Activated CD8-positive, alpha-beta T cell treated with anti-CD3 and anti-CD28 coated beads, Interleukin-2, amount 10 ng/mL, durations not matched to agents 7 days and 5 days (primary cell): ENCODE measurements at places on chromosomes 11 and 22. TPM values are rescaled to one million over a fixed set of nuclear protein-coding genes. Genes with fewer than 3 reads are reported as not detected.

GRCh38 chr11:93541884-93542810 is 1.0 kb downstream of the SMCO4 start:
- DNase-seq, result peak; percentile 55

The GGT1 gene
- 20.0 TPM for total RNA-seq

GRCh38 chr11:126008956-126009355 is 53.7 kb downstream of the CDON start:
- no peak for DNase-seq

GRCh38 chr11:58771458-58771855 is 39.7 kb upstream of the GLYAT start:
- DNase-seq, result no peak

DNA sequence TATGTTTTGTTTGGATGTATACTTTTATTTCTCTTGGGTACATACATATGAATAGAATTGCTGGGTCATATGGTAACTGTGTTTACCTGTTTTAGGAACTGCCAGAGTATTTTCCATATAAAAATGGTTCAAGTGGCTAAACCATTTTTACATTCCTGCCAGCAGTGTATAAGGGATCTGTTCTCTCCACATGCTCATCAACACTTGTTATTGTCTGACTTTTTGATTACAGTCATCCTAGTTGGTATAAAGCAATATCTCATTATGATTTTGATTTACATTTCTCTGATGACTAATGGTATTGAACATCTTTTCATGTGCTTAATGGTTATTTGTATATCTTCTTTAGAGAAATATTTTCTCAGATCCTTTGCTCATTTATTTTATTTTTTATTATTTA is 104.2 kb upstream of the RRM1 start:
- no peak for DNase-seq
